HFFc6 (cell line): ENCODE measurements at places on chromosomes 11 and 22.

- DNase-seq, result peak; percentile 47
Observed at GRCh38 chr11:16891964-16892363, 122.2 kb downstream of the PLEKHA7 start.

DNA sequence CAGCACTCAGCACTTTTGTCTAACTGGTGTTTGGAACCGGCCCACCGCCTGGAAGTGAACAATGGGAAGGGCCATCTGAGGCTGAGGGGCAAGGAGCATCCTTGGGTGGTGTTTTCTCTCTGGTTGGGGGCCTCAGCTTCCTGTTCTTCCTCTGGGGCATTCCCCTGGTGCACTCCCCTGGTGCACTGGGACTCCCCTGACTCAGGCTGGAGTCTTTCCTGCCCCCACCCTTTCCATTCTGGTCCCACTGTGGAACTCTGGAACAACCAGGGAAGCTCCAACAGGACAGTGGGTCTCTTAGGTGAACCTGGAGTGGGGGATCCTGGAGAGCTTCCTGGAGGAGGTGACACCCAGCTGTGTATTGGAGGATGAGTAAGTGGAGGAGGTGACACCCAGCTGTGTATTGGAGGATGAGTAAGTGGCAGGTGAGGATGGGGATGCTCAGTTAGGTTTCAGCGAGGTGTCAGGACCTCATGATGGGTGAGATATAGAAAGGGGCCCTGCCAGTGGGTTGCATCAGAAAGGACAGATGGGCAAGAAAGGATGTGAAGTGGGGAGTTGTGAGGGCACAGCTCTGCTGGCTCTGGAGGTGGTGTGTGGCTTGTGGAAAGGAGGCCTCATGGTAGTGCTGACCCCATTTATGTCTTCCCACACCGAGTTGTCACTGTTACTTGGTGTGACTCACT is 132.1 kb downstream of the OSBP2 start:
- no peak for DNase-seq

DNA sequence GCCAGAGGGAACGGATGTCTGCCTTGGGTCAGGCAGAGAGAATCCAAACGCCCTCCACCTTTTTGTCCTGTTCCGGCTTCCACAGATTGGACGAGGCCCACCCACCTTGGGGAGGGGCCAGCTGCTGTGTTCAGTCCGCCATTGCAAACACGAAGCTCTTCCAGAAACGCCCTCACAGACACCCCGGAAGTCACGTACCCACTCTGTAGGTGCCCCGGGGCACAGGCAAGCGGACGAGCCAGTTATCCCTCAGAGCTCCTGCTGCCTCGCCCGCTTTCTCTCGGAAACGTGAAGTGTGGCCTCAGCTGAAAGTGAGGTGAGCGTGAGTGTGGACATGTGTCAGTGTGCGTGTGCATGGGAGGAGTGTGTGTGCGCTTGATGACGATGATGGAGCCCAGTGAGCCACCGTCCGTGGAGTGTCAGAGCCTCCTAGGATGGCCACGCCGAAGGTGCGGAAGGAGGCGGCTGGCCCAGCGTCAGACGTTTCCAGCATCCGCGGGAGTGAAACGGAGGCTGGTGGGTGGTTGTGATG is 869.2 kb downstream of the TBC1D22A start:
- no peak for DNase-seq

DNA sequence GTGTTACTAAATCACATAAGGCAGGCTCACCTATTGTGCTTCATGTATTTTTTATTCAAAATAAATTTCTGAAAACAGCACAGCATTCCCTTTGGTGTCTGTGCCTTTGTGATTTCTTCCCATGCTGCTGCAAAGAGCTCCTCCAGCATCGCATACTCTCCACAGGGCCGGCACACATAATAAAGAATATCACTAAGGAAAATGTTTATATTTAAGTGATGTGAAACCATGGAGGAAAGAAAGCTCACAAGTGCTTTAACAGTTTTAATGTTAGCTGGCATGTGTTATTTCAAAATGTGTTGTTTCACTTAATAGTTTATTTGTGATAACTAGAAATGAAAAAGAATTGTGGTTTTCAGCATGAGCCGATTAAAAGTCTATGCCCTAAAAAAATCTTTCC is 241.3 kb upstream of the ANO3 start:
- DNase-seq, result no peak

DNA sequence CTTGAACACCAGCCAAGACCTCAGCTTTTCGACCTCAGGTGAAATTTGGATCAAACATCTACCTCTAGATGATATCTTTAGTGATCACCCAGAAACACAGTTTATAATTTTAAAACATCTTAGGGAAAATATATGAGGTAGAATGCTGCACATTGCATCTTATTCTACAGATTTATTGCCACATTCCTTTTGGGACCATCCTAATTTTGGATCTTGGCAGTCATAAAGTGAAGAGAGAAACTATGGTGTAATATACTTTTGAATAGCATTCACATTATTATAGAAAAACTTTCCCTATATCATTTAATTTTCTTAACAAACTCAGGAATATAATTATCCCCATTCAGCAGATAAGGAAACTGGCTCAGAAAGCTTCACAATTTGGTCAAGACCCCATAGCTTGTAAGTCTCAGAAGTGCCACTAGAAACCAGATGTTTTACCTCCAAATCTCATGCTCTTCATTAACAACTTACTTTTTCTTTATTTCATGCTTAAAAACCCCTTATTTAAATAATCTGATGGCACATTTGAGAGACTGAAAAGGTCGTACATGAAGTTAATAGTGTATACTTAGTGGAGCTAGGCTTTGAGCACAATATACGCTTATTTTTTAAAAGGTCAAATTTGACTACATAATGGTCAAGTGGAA is 199.2 kb upstream of the CTSC start:
- DNase-seq, result no peak
